IPS DF 6.9 (cell line): ENCODE measurements at places on chromosomes 1 and 21.

DNA sequence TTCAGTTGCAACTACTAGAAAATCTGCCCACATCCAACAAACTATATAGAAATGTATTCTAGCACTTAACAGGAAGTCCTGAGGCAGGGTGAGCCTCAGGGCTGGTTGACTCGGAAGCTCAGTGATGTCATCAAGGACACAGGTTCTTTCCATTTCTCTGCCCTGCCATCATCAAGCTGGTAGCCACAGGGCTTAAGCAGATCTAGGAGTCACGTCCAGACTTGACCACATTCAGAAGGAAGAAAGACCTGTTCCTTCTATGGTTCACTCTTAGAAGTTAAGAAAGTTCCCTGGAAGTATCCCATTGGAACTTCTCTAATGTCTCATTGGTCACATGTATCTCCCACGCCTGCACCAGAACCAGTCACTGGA, 438.1 kb downstream of the PRDM2 start:
- no peak for DNase-seq

- no peak for DNase-seq
Observed at GRCh38 chr1:37485902-37486679, 11.7 kb downstream of the ZC3H12A start.

GRCh38 chr1:71046891-71047634, 553 bp downstream of the PTGER3 start:
- no peak for DNase-seq

- DNase-seq, result no peak
Observed at GRCh38 chr1:104854529-104854928, 1104.8 kb downstream of the AMY1C start.

GRCh38 chr1:75472971-75473603, 137.8 kb downstream of the SLC44A5 start:
- DNase-seq, result no peak

GRCh38 chr21:41621513-41621912, 113.6 kb upstream of the TMPRSS2 start:
- DNase-seq, result no peak

DNA sequence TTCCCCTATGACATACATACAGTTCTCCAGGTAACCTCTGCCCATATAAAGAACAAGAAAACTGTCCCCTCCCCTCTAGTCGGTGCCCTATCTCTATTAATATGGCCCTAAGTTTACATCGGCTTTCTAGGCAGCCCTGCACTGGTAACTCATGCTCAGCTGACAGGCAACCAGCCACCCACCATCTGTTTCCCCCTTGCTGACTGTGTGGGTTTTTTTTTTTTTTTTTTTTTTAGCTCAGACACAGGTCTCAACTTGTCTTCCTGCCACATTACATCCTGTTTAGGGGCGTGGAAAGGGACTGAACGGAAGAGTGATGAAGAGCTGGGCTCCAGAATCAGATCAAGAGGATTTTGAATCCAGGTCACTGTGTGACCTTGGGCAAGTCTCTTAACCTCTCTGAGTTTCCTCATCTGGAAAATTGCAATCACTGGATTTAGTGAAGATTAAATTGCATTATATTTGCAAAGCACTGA, 14.0 kb downstream of the LAPTM5 start:
- no peak for DNase-seq

GRCh38 chr1:156337052-156337887, 822 bp downstream of the CCT3 start:
- no peak for DNase-seq

DNA sequence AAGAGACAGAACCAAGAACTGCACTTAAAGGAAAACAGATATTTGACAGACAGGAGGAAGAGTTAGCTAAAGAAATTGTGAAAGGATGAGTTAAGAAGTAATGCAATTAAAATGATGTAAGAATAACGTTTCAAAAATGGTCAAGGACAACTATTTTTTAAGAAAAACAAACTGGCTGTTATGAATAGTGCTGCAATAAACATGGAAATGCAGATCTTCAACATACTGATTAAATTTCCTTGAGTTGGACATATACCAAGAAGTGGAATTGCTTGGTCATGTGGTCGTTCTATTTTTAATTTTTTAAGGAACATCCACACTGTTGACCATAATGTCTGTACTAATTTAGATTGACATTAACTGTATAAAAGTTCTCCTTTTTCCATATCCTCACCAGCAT, 23.1 kb upstream of the PHTF1 start:
- no peak for DNase-seq

- DNase-seq, result no peak
Observed at GRCh38 chr1:166933633-166934032, 41.7 kb downstream of the ILDR2 start.
